ENCODE measurements at places on chromosomes 7 and 10. TPM values are rescaled to one million over a fixed set of nuclear protein-coding genes. Genes with fewer than 3 reads are reported as not detected.

GRCh38 chr7:16086743-16087142 lies 334.6 kb downstream of the CRPPA start:
- no peak for DNase-seq
- no peaks in the 10 kb centered on the region for H3K4me1 ChIP-seq
- no peak overlapping the region for H3K4me3 ChIP-seq

- no peak for DNase-seq
- no peaks in the 10 kb centered on the region for H3K27me3 ChIP-seq
- H3K4me1 ChIP-seq = no peaks in the 10 kb centered on the region
- H3K4me3 ChIP-seq = no peak overlapping the region
- no peak overlapping the region for H3K27ac ChIP-seq
These were observed 197.2 kb downstream of the EBF3 start for GRCh38 chr10:129766611-129767550.

DNA sequence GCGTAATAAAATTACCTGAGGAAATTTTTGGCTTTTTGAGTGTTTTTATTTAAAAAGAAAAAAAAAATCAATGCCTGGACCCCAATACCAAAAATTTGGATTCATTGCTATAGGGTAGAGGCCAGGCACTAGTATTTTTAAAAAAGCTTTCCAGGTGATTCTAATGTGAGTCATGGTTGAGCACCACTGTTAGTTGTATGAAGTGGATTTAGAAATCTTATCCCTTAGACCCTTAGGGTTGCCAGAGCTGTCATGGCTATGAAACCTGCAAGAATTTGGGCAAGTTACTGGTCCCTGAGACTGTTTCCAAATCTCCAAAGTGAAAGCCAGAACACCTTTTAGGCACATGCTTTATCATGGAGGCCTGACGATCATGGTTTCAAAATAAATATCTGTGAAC lies 262.5 kb downstream of the AHR start:
- DNase-seq = no peak
- no peak overlapping the region for H3K4me3 ChIP-seq
- no peaks in the 10 kb centered on the region for H3K36me3 ChIP-seq
- no peaks in the 10 kb centered on the region for H3K4me1 ChIP-seq
- peaks cover 7% of the 10 kb centered on the region for H3K27me3 ChIP-seq

DNA sequence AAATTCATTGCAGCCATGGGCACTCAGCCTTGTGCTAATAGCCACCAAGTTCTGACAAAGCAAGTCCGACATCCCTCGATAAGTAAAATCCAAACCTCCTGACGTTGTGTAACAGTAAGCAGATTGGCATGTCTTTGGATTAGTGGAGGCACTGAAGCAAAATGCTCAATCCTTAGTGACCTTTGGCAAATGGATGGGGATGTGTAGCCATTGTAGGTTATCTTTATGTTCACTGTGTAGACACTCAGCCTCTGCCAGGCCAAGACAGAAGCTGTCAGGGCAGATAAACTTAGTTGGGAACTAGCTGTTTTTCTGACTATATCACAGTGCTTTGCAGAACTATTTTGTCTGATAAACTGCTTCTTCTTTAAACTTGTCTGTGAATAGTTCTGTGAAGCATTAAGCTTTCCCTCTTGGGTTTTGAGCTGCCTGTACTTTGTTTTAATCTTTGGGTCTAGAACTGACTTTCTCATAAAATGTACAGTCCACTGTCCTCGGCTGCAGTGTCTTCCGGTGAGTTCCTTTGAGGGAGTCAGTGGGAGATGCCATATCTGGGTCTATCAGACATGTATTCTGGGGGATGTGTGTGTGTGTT lies 220.8 kb downstream of the LRMDA start:
- H3K27ac ChIP-seq = no peak overlapping the region
- no peak for DNase-seq
- H3K4me1 ChIP-seq = no peaks in the 10 kb centered on the region

DNA sequence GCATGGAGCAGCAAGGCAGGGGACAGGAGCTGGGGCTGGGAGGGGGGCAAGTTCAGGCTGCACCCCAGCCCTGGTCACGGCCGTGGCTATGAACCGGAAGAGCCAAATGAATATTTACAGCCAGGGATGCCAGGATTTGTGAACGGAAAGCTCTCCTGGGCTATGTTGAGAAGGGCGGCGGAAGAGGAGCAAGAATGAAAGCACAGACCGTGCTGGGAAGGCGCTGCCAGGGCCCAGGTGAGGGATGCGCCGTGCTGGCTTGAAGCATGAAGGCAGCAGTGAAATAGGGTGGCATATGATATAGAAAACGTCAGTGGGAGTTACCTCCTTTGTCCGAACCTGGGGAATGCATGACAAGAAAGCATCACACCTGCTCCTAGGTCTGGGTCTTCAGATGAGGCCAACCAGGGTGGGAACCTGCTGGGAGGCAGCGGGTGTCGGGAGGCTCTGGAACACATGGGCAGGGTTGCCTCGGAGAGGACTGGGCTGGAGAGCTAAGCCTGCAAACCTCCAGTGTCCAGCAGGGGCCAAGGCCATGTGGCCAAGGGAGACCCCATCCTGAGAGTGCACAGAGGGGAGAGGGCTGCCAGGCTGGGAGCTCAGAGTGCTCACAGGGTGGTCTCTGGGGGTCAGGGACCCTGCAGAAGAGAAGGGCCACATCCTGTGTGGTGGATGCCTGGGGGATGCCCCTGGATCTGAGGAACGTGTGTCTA lies 120.6 kb upstream of the TCERG1L start:
- no peaks in the 10 kb centered on the region for H3K27me3 ChIP-seq
- no peak overlapping the region for H3K4me3 ChIP-seq

GRCh38 chr10:73019100-73019499 lies 64.5 kb upstream of the PLA2G12B start:
- no peak for DNase-seq
- no peaks in the 10 kb centered on the region for H3K27me3 ChIP-seq
- H3K4me3 ChIP-seq = no peak overlapping the region
- no peak overlapping the region for H3K27ac ChIP-seq

DNA sequence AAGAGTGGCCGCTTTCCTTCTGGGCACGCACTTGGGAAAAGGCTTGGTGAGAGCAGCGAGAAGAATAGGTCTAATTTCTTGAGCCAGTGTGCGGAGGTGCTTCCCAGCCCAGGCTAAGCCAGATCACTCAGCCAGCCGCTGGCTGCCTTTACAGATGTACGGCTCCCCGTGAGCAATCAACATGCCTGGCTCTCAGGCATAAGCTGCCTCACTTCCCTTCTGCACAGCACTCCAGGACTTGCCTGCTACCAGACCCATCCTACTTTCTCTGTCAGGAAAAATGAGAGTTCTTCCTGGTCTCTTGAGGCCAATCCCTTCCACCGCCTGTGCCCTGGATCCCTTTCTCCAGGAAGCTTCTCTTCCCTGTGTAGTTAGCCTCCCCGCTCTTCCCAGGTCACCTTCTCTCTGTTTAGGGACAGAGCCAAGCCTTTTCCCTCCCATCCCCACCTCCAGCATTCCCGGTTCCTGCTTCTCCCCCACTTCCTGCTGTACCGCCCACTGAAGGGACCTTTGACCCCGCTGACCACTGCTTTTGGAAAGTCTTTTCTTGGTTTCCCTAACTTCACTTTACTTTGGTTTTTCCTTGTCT lies 1.1 kb upstream of the ACTR3C start:
- H3K4me3 ChIP-seq = peak overlapping the region; percentile 97
- peak overlapping the region; percentile 99 for H3K27ac ChIP-seq
- H3K27me3 ChIP-seq = no peaks in the 10 kb centered on the region
- DNase-seq = no peak
- peaks cover 43% of the 10 kb centered on the region for H3K36me3 ChIP-seq
- peaks cover 39% of the 10 kb centered on the region for H3K4me1 ChIP-seq

DNA sequence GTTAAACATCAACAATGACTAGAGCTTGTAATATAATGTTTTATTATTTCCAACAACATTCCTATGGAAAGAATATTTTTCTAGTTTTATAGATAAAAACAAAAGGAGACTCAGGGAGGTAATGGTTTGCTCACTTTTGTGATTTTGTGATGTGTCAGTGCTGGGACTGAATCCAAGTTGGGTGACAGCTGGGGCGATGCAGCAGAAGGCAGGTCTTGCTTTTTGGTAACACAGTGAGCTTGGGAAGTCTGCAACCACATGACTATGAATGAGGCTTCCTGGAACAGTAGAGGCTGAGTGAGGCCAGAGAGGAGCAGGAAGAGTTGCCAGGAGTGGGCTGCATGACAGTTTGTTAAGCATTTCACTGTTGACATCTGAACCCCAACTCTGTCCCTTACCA lies 4.9 kb upstream of the YKT6 start:
- H3K27ac ChIP-seq = no peak overlapping the region
- H3K4me3 ChIP-seq = no peak overlapping the region
- DNase-seq = no peak
- peaks cover 11% of the 10 kb centered on the region for H3K4me1 ChIP-seq

DNA sequence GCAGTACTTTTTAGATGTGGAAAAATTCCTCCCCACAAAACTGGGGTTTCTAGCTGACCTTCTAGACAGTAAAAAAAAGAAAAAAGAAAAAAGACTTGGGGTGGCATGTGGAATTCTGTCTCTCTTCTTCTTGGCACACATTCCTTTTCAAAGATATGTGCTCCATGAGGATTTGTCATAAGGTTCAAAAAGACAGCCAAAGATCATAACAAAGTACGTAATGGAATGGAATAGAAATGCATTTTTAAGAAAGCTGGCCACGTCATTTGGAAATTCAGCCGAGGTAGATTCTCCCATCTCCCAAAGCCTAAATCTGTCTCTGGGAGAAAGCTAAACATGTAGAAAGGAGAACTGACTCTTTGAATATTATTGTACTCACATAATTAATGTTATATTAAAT lies 381.3 kb upstream of the NFE2L3 start:
- H3K27me3 ChIP-seq = peaks cover 11% of the 10 kb centered on the region
- no peak overlapping the region for H3K4me3 ChIP-seq
- no peaks in the 10 kb centered on the region for H3K4me1 ChIP-seq
- no peaks in the 10 kb centered on the region for H3K36me3 ChIP-seq

DNA sequence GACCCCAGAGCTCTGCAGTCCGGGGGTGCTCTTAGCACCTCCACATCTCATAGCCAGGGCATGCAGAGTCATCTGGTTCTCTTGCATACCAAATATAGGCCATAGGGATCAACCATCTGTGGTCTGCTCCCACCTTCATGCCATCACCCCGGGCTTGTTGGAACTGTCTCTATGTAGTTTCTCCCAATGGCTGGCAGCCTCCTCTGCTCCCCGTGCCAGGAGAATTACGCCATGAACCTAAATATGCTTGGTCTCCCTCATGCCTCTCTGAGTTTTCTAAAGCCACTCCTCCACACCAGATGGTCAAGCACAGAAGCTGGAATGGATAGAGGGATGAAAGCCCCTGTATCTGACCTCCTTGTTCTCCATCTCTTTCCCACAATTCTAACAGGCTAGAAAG lies 302.6 kb upstream of the MYO3A start:
- no peaks in the 10 kb centered on the region for H3K36me3 ChIP-seq
- H3K27me3 ChIP-seq = no peaks in the 10 kb centered on the region
- H3K4me1 ChIP-seq = no peaks in the 10 kb centered on the region
- DNase-seq = no peak

DNA sequence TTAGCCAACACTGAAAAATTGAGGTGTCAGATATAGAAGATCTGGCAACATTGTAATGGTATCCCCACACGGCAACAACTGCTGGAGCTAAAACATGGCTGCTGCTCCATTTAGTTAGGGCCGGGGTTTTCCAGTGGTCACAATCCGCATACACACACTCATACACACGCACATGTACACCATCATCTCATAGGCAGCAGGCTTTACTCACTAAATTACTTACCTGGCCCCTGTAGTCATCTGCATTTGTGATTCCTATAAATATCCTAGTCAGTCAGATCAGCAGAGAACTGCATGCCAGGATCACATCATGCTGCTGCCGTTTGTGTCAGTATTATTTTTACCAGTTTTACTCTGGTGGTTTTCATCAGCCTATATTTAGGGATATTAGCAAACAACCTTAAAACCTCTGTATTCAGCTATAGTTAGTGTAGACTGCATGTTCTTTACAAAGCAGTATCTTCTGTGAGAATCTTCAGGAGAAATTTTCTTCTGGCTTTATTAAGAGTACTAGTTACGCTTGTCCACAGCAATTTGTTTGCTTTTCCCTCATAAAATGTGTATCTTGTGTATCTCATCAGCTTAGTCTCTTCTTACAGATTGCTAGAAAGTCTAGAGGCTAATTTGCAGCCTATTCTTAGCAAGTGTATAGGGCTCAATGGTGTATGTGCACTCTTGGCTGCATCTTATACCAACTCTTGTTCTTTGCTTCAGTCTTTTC lies 38.3 kb upstream of the PTPN12 start:
- no peaks in the 10 kb centered on the region for H3K4me1 ChIP-seq
- H3K4me3 ChIP-seq = no peak overlapping the region
- no peaks in the 10 kb centered on the region for H3K36me3 ChIP-seq
- no peak for DNase-seq
- peaks cover 11% of the 10 kb centered on the region for H3K27me3 ChIP-seq

- H3K27me3 ChIP-seq = peaks cover 6% of the 10 kb centered on the region
- H3K4me1 ChIP-seq = peaks cover 19% of the 10 kb centered on the region
- H3K4me3 ChIP-seq = no peak overlapping the region
- peak overlapping the region; percentile 75 for H3K27ac ChIP-seq
These were observed 19.3 kb downstream of the MYO1G start for GRCh38 chr7:44959433-44959951.

DNA sequence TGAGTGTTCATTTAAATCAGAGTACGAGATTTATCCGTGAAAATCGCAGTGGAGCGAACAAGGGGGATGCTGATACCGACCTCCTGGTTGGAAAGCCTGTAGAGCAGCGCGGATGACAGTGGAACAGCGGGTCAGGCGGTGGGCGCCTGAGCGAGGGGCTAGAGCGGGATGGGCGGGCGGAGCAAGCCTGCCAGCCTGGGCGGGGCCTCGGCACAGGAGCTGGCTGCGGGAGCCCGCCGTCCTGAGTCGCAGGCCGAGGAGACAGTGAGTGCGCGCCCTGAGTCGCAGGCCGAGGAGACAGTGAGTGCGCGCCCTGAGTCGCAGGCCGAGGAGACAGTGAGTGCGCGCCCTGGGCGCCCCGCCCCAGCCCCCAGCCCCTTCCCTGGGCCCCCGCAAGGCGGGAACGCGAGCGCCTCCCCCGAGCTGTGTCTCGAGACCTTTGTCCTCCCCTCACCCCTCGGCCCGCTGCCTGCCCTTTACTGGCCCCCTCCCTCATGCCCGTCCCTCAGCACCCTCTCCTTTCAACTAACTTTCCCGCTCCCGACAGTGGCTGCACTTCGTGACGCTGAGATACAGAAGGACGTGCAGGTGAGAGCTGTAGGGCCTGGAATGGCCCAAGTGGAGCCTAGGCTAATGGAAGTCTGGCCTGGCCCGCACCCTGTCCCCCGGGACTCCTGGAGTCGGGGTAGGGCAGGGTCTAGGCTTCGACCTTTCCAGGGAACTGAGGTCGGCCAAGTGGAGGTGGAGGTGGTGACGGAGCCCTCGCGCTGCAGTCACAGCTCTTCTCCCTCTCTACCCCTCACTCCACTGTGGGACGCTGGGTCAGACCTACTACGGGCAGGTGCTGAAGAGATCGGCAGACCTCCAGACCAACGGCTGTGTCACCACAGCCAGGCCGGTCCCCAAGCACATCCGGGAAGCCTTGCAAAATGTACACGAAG lies at the start of gene AS3MT:
Gene AS3MT (plus strand): TSS at position 213 of the 941 bp plus-strand sequence. CDS start 123 bp downstream, at position 336.
- peak within 1 kb of the TSS; percentile 67 for H3K27ac ChIP-seq
- H3K4me1 ChIP-seq = peaks cover 16% of the 10 kb centered on the region
- no peaks in the 10 kb centered on the region for H3K36me3 ChIP-seq
- H3K4me3 ChIP-seq = peak within 1 kb of the TSS; percentile 63
- peak; percentile 17 for DNase-seq

The UTF1 gene
- total RNA-seq = not detected

The HOXA10 gene
- total RNA-seq = not detected

The LIPM gene
- not detected for total RNA-seq

The PRTFDC1 gene
- 0.27 TPM for total RNA-seq

The C7orf33 gene
- not detected for total RNA-seq
